ENCODE measurements at places on chromosomes 1 and 21.

DNA sequence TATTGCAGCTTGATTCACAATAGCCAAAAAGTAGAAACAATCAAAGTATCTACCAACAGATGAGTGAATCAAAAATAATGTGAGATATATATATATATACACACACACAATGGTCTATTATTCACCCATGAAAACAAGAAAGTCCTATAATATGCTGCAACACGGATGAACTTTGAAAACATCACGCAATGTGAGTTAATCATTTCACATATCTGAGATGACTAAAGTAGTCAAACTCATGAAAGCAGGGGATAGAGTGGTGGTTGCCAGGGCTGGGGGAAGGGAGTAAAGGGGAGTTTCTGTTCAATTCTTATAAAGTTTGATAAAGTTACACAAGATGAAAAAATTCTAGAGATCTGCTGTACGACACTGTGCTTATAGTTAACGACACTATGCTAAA is 1234.8 kb downstream of the MRPL39 start:
- DNase-seq: no peak

GRCh38 chr1:9047019-9047418 is 20.8 kb upstream of the SLC2A7 start:
- no peak for DNase-seq

GRCh38 chr1:183697814-183698590 is 44.9 kb upstream of the APOBEC4 start:
- no peak for DNase-seq

DNA sequence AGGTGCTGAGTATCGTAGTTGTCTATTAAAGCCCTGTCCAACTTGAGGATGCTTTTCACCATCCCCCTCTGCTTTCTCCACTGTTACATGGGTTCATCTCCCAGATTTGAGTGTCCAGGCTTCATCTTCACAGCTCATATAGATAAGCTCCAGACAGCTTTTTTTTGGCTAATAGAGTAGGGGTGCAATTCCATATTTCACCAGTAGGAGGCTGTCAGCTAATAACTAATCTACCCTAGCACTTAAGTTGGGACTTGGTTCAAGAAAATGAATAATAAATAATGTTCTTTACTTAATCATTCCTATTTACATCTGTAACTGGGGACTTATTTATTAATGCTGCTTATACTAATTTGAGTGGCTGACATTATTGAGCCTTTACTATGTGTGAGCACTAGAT is 124.5 kb downstream of the IGSF21 start:
- no peak for DNase-seq

DNA sequence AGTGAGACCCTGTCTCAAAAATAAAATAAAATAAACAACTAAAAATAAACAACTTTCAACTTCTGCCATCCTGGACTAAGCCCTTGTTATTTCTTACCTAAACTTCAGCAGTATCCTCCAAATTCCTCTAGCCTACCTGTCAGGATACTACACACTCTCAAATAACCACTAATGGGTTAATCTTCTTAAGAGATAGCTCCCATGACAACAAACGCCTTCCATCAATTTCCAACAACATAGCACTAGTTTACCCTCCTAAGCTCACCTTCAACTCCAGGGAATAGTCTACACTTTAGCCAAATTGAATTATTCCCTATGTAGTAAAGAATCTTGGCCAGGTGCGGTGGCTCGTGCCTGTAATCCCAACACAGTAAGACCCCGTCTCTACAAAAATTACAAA is 11.3 kb downstream of the AUNIP start:
- no peak for DNase-seq

DNA sequence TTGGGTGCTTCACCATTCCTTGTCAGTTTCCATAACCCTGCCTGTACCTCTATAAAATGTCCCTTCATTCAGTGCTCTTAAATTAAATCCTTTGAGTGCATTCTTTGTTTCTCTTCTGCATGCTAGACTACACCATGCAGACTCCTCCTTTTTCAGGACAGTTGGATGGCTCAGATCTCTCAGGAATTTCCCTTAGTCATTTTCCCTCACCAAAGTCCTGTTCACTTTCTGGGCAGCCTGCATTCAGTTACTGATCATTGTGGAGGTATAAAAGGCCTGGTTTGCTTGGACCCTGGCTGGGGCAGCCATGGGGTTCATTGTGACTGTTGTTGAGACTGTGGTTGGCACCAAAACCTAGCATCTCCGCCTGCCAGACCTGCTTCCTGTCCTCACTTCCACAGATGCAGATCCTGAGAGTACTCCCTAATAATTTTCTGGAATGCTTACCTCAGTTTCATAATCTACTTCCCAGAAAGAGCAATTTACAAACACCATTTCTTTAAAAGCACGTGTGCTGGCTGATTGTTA is 88.4 kb downstream of the PDE4B start:
- DNase-seq: no peak

GRCh38 chr1:55216096-55216495 is 932 bp upstream of the USP24 start:
- no peak for DNase-seq

GRCh38 chr1:12450090-12450755 is 167.8 kb downstream of the DHRS3 start:
- peak; percentile 16 for DNase-seq

DNA sequence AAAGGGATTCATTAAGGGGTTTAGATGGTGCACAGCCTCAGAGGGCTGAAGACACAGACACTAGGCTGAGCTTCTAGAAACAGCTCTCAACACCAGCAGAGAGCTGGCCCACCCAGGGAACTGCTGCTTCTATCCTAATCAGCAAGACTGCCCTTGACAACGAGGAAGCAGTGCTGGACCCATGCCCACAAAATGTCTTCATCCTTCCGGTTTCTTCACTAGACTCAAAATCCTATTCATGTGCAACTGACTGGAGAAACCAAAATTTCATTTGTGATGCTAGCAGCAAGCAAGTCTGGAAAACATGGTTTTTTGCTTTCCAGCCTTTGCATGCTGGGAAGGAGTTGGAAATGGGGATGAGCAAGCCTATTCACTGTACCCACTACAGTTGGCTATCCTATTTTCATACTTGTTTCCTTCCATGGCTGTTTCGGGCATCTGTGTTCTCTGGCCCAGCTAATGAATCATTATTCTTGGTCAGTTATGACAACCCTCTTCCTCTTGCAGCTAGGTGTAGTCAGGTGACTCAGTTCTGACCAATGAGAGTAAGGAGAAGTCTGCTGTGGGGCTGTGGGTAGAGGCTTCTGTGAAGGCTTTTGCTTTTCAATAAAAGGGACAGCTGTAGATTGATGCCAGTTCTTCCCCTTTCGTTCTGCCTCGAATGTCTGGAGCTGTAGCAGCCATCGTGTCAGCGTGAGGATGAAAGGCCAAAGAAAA is 14.6 kb upstream of the TMEM61 start:
- DNase-seq: no peak

GRCh38 chr1:160539990-160540858 is 17.2 kb upstream of the SLAMF6 start:
- no peak for DNase-seq

DNA sequence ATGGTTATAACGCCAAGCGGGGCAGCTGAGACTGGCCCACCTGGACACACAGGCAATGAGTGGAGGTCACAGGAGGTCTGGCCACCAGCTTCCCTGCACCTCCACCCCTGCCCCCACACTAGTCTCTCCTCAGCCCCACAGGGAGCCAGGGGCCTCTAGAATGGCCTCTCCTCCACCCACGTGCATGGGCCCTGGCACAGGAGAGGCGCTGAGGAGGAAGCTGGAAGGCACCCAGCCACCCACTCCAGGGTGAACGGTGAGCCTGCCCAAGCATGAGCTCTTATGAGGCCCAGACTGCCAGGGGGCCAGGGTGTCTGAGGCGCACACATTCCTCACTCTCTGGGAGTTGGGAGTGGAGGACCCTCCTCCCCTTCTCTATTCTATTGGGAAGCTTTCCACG is 22.2 kb downstream of the LRP8 start:
- no peak for DNase-seq

GRCh38 chr1:206680279-206680678 is 4.4 kb upstream of the MAPKAPK2 start:
- DNase-seq: no peak

- DNase-seq: no peak
Observed at GRCh38 chr1:171530676-171531075, 45.3 kb downstream of the PRRC2C start.

- DNase-seq: no peak
Observed at GRCh38 chr1:8704866-8705506, 112.5 kb downstream of the RERE start.

- DNase-seq: no peak
Observed at GRCh38 chr1:119885903-119886783, 10.2 kb downstream of the ADAM30 start.

GRCh38 chr1:36223381-36223995 is 755 bp upstream of the THRAP3 start:
- no peak for DNase-seq

DNA sequence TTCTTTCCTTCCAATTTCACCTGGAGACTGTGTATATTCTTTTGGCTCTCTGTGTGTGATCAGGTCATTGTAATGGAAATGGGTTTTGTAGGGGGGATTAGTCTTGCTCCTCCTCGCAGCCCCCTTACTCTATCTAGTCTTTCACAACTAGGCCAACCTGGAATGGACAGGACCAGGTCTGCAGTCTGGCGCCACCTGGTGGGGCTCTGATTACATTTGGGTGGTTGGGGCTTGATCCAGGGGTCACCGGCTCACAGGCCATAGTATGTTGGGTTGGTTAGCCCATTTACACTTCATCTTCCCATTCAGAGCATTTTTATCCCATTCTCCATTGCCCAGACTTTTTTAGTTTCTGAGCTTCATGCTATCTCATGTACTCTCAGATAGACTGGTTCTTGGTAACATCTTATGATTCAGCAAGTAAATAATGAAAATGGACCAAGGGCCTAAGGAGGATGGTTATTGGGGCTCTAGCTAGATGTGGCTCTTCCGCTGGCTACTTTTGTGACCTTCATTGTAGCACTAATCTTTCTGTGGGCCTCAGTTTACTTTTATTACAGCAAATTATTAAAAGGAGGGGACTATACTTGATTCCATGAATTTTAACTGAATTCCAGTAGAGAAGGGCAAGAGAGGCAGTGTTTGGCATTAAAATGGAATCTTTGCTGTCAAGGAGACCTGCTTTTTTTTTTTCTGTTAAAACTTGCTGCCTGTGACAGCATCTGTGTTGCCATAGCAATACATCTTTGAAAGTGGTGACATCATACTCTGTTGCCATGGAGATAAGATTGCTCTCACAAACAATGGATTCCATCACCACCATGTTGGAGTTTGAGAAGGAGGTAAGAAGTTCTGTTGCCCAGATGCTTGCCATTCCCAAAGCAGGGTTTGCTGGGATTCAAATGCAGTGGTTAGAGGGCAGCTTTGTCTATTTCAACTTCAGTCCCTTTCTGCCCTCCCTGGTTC is 150.1 kb downstream of the PLXNA2 start:
- DNase-seq: peak; percentile 27

GRCh38 chr1:44029260-44029910 is 1.9 kb downstream of the SLC6A9 start:
- no peak for DNase-seq

DNA sequence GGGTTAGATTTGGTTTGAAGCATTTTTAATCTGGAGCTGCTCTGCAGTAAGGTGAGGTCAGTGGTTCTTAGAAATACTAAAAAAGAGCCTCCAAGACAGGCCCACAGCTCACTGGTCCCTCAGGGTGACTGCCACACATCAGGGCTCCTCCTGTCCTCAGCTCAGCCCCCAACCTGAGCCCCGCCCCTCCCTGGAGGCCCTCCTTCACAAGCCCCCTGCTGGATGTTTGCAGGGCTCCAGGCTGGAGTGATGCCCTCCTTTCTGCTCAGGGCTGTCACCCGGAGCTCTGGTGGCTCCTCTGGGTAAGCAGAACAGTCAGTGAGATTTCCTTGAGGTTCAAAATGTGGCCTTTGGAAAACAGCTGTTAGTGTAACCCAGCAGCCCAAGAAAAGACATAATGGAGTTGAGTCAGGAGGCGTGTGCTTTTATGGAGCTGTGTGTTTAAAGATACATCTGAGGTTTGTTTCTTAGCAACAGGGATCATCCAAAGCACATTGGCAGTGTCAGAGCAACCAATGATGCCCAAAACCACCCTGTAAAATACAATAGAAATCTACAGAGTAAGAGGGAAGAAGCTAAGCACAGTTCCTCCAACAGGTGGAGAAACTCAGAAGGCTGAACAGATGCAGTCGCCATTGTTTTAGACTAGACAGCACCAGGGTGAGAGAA is 21.4 kb downstream of the STUM start:
- DNase-seq: no peak

DNA sequence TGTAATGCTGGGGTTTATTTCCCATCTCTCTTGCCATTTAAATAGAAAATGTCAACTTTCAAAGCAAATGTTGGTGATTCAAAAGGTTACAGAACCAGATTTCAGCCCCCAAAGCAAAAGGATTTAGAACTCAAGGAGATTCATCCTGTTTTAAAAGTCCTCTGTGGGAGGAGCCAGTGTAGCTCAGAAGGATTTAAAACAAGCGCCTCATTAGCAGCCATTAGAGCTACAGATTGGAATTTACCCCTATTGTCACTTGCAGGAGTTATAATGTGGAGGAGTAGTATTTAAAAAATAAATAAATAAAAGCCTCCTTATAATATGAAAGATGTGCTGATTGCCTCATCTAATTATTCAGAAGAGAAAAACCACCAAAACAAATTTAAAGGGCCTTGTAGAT is 107.8 kb downstream of the LAMC2 start:
- no peak for DNase-seq

DNA sequence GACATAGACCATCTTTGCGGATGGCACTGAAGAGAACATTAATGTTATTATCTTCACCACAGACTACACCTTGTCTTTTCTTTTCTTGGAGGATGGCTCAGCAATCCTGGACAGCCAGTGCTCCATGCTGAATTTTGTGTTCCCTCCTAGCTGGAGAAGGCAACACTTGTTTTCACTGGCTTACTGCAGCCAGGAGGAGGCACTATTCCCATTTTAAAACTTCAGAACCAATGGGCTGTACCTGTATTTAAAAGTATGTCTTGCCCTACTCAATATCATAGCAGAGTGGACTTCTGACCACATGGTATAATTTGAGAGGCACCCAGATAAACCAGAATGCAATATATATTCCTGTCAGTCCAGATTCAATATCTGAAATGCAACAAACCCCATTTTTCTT is 53.3 kb upstream of the POGK start:
- no peak for DNase-seq

- DNase-seq: peak; percentile 46
Observed at GRCh38 chr1:154419620-154420571, 14.8 kb downstream of the IL6R start.

- no peak for DNase-seq
Observed at GRCh38 chr1:41864471-41865040, 54.2 kb downstream of the HIVEP3 start.

DNA sequence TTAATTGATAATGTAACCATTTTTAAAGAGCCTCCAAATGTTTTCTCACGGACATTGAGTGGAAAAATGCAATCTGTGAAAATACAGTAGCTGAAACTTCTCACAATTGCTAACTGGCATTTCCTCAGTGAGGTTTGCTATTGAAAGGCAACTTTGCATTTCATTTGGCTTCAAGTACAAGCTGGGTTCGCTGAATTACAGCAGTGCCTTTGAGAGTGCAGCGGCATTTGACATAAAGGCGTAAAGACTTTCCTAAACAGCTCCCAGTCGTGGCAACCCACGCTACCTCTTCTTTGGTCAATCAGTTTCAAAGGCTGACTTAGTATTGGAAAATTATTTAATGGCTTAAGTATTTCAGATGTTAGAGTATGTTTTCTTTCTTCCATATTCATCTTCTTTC is 39.3 kb upstream of the ZBTB18 start:
- no peak for DNase-seq

Measured in nucleus accumbens (tissue), 56 donors.